Thoracic aorta (tissue), 2 donors: ENCODE measurements at places on chromosomes 7 and 10.

GRCh38 chr7:40965774-40966173, 737.1 kb downstream of the INHBA start:
- DNase-seq = no peak

DNA sequence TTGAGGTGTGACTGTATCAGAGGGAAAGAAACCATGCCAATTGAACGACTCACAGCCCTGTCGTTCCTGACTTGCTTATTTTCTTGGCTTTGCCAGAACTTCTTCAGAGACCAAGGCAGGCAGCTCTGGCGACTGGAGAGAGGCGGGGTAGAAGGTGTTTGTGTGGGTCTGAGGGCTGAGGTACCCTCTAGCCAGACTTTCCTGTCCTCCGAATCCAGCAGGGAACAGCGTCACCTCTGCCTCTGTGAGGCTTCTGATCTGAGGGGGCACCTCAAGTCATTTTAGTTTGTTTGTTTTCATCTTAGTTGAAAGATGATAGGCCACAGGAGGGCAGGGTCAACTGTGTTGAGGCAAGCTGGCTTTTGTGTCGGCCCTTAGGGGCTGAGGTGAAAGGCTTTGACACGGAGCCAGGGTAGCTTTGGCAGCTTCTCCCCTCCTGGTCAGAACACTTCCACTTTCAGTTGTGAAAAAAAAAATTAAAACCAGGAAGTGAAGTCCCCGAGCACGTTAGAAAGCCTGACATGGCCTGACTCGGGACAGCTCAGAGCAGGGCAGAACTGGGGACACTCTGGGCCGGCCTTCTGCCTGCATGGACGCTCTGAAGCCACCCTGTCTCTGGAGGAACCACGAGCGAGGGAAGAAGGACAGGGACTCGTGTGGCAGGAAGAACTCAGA, 1.9 kb downstream of the ACSL5 start:
- no peak for DNase-seq

DNA sequence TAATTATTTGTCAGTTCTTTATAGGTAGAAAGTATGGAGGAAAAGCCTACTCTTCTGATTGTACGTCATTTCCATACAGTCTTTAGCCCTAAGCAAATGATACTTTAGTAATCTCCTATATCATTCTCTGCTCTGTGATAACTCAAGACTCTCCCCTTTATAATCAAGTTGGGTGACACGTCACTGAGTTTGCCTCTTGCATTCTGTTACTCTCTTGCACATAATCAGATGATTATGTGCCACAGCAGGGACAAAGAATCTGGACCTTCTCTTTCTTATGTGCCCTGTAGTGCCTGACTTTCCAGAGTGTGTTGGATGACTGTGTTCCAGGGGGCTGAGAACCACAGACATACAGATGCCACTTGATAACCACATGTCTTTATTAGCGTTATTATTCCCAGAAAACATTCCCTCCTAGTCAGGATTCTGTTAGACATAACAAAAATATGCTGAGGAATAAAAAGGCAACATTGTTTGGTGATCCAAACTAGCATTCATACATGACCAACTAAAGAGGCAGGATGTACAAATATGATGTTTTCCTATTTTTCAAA, 116.4 kb upstream of the HGF start:
- DNase-seq = no peak

- DNase-seq = no peak
Measured at GRCh38 chr10:22615819-22616499, 98.4 kb downstream of the PIP4K2A start.

DNA sequence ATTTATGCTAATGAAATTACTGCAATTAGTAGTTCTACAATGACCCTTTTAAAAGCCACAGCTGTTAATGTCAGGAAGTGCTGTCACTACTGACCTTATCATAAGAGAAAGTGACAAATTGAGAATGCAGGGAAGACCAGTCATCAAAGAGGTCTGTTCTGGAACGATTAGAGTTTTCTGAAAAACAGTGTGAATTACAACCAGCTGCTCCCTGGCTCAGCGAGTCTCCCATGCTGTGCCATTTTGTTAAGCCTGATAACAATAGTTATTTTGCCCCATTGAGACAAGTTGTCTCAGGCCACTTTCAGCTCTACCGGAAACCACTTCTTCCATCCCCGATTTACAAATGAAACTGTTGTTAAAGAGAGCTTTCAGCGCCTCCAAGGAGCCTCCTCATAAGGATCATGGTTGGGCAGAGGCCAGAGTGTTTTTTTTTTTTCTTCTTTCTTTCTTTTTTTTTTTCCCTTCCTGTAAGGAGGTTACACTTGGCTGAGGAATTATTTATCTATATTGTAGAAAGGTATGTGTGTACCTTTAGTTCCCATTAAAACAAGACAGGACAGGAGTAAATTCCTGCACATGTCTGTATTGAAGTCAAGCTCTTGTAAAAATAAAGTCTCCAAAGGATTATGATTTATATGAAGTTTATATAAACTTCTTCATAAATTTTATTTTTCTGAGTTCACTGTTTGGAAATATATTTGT, 173.6 kb downstream of the CDCA7L start:
- DNase-seq = no peak

DNA sequence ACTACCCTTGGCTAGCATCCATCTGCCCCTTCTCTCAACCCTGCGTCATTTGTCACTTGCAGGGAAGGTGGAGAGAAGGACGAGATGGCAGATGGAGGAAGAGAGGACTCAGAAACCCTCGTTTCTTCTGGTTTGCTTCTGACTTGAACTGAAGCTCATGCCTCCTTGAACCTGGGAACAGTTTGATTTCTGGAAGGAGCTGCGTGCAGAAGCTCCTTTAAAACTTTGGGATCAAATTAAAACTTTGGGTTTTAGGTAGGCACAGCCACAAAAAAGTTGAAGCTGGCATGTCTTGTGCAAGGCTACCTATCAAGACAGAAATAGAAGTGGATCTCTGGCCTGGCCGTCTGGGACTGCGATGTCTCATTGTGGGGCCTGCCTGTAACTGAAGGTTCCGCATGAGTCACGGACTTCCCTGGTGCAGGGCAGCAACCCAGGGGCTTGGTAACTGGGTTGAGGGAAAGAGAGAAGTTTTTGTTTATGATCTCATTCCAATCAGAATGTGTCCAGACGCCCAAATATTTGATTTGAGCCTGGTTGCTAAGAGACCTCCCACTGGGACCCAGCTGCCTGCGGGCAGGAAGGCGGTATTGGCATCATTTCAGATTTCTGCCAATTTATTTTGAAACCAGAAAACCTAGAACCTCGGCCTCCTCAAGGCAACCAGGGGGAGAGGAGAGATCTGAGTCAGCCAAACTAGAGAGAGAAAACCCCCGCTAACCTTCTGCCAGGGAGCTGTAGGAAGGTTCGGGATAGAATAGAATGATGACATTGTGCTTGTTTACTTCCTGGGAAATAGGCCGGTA, 15.8 kb upstream of the CAMK1D start:
- peak; percentile 87 for DNase-seq

DNA sequence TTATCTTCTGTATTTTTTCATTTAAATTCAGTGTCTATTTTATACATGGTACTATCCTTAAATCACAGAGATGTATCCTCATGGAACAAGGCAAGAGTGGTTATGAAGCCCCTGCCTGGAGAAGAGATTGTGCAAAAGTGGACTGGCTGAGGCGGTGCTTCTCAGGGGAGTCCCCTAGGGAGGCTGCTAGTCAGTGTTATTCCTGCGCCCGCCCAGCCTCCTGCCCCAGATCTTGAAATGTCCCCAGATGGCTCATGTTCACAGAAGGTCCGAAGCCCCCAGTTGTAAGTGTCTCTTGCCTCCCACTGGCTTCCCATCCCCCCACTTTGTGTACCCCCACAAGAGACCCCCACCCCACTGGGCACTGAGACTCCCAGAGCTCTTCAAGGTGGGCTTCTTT, 366.9 kb downstream of the TNS3 start:
- no peak for DNase-seq

GRCh38 chr7:69091521-69091920, 506.8 kb upstream of the AUTS2 start:
- no peak for DNase-seq

DNA sequence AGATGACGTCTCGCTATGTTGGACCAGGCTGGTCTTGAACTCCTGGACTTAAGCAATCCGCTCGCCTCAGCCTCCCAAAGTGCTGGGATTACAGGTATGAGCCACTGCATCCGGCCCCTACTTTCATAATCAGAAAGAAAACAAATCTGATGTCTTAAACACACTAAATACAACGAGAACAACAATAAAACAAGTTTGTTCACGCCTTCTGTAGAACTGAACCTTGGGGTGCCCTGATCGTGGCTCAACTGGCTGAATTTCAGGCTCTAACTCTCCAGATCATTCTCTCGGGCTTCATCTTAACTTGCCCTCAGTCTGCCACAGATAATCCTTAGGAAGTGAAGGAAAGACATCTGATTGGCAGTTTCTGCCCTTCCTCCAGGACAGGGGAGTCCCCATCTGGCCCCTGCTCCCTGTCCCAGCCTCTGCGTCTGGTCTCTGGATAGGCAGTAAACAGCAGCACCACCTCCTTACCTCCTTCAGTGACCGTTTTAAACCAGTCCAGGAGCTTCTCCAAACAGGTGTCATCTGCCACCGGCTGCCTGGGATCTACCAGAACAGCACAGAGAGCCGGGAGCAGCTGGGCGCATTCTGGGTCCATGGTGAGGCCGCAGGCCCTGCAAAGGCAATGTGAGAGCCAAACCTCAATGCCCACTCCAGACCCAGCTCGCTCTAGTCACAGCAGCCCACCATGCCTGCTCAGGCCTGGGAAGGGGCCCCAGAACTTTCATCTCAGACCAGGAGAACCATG, 1.3 kb downstream of the BRAT1 start:
- no peak for DNase-seq

GRCh38 chr7:102210787-102211186, 75.9 kb upstream of the SH2B2 start:
- DNase-seq = no peak

DNA sequence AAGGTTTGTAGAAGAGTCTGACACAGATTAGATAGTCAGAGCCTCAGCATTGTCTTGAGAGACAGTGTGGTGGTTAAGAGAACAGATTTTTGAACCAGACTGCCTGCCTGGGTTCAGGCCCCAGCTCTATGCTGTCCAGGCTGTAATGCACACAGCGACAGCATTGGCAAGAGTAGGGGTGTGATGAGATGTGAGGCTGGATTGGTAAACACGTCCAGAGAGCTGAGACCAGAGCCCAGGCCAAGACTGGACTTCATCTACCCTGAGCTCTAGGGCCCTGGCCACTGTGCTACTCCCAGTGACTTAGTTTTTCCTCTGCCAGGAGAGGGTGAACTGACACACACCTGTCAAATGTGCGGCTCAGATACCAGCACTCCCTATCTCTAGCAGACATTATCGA, 360.4 kb downstream of the RPS24 start:
- no peak for DNase-seq

DNA sequence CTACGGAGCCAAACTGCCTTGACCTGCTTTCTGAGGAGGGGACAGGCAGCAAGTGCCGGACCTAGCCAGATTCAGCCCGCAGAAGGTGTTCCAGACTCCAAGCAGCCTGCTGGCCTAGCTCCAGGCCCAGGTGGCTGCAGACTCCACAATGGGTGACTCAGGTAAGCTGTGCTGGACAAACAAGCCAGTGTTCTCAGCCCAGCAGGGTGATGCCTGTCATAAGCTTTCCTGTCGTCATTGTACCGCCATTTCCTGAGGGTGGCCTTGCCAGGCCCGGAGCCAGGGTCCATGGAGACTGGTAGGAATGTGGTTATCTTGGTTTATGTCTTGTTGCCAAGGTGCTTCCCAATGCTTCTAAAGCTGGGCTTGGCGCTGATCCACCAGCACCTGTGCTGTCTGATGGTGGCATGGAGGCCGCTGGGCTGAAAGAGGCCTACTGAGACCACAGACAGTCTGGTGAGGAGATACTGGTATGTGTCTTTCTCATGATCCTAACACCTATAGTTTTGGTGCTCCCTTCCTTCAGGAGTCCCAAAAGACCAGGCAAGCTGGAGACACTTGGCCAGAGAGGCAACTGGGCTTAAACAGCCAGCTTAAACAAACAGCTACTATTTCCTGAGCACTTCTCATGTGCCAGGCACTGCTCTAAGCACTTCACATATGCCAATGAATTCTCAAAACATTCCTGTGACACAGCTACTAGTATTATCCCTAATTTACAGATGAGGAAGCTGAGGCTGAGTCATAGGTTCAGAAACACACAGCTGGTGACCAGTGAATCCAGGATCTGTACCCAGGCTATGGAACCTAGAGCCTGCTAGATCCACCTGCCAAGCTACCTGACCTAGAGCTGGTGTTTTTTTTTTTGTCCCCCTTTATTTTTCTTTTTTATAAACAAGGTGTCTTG, 42.0 kb downstream of the ZC3HC1 start:
- no peak for DNase-seq

- DNase-seq = no peak
Measured at GRCh38 chr10:117936566-117936965, 110.2 kb downstream of the RAB11FIP2 start.

DNA sequence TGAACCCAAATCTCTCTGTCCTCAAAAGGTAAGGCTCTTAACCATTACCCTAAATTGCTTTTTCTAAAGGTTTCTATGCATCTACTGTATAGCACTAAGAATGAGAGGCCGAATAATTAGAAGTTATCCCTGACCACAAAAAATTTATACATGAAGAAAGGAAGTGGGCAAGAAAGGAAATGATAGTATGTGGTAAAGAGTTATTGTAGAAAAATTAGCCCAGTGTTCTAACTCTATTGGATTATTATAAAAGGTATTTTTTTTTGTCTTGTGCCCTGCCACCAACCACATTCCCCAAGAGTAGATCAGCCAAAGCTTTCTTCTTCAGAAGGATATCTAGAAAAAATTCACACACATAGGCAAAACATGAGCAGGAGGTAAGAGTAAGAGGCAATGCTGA, 45.4 kb downstream of the DKK1 start:
- DNase-seq = no peak

DNA sequence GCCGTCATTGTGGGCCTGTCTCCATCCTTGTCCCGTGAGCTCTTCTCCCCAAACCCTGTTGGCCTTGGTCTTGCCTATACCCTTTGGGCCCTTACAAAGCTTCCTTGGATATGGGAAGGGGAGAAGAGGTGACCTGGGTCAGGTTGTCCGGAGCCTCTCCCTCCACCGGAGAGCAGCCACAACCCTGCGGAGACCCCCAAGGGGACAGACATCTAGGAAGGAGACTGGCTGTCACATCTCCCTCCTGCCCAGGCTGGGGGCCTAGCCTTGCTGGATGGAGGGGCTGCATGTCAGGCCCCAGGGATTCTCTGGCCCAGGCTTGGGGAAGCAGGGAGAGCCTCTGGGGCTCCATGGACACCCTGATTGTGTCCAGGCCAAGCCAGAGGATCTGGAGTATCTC, 11.8 kb downstream of the NACAD start:
- DNase-seq = no peak

DNA sequence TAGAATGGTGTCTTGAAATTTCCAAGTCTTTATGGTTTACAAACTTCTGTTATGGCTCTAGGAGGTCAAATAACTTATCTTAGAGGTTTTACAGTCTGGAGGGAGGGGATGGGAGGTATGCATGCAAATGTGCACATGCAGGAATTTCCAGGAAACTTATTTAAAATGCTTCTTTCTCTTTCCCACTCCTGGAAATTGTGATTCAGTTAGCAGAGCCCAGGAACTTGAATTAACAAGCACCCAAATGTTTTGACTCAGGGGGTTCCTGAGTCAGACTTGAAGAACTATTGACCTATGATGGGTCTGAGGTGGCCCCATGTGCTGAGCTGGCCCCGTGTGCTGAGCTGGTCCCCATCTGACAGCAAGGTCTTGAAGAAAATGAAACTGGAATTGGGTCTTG, 669.4 kb downstream of the INHBA start:
- no peak for DNase-seq
